Stimulated activated CD8-positive, alpha-beta memory T cell treated with anti-CD3 and anti-CD28 coated beads, Interleukin-12 subunit alpha, Interleukin-12 subunit beta, amount 100 ng/mL, for 1 hour (primary cell): ENCODE measurements at places on chromosomes 4 and X.

DNA sequence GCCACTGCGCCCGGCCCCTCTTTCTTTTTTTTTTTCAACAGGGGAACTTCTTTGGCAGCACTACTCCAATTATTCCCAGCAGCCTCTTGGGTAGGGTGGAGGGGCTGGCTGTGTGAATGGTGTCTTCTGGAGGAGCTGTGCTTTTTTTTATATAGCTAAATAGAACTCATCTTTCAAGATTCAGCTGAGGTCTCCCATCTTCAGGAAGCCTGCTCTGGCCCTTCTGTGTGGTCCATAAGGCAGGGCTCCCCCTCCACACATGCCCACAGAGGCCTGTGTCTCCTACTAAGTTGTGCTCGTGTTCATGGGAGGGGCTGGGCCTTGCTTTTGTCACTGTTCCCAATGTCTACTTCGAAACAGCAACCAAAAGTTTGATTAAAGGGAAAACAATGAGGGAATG is 116.8 kb downstream of the AFAP1 start:
- no peak for DNase-seq

DNA sequence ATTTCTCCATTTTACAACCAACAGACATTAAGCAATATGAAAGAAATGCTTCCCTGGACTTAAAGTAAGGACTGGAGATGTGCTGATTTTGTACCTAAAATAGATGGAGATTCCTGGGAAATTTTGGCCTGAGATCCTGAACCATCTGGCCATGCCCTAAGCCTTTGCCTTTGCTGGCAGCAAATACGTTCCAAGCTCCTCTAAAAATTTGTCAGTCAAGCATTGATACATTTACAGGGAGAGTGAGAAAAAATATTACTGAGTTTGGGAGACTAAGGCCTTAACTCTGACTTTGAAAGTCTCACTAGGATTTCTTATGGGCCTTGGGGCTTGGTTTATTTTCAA is 63.9 kb downstream of the FHDC1 start:
- no peak for DNase-seq

DNA sequence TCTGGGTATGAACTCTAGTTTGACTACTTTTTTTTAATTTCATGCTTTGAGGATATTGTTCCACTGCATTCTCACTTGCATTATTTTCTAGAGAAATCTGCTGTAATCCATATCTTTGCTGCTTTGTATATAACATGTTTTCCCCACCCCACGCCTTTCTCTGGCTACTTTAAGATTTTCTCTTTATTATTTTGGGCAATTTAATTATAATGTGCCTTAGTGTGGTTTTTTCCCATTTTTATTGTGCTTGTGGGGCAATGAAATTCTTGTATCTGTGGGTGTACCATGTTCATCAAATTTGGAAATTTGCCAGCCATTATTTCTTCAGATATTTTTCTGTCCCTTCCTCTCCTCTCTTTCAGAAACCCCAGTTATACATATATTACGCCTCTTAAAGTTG is 15.1 kb upstream of the PPP2R2C start:
- DNase-seq: no peak

- DNase-seq: no peak
Measured at GRCh38 chr4:89026542-89026941, 30.4 kb downstream of the FAM13A start.

DNA sequence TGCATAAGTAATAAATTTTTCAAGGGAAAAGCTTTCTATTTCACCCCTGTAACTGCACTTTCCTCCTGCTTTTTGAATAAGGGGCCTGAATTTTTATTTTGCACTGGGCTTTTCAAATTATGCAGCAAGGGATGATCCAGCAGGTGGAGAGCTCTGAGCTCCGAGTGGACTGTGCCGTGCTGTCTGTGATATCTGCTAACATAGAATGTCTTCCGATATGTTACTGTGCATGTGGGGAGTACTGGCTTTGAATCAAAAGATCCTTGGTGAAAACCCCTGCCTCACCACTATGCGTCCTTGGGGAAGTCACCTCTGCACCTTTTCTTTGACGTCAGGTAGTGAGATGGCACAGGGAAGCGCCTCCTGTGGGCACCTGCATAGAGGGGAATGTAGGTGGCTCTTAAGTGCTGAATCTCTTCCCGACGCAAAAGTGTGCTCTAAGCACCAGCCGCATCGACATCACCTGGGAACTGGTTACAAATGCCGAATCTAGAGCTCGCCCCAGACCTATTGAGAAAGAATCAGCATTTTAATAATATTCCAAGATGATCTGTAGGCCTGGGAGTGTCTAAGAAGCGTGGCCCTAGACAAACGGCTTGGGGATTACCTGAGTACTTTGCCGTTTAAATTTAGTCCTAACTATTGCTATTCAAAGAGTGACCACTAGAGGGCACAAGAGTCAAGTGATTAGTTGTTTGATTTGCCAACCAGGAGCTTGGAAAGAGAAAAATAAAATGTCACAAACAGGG is 19.2 kb upstream of the WFS1 start:
- no peak for DNase-seq

GRCh38 chr4:108933046-108933445 is 170.2 kb upstream of the ETNPPL start:
- no peak for DNase-seq

- no peak for DNase-seq
Measured at GRCh38 chrX:103148075-103148474, 55.1 kb upstream of the NXF3 start.

GRCh38 chr4:129153700-129154099 is 57.7 kb downstream of the C4orf33 start:
- no peak for DNase-seq
